Fibroblast of upper back skin (primary cell): ENCODE measurements at places on chromosomes 4 and X.

GRCh38 chr4:121338518-121338917, 42.3 kb downstream of the QRFPR start:
- no peak for DNase-seq

DNA sequence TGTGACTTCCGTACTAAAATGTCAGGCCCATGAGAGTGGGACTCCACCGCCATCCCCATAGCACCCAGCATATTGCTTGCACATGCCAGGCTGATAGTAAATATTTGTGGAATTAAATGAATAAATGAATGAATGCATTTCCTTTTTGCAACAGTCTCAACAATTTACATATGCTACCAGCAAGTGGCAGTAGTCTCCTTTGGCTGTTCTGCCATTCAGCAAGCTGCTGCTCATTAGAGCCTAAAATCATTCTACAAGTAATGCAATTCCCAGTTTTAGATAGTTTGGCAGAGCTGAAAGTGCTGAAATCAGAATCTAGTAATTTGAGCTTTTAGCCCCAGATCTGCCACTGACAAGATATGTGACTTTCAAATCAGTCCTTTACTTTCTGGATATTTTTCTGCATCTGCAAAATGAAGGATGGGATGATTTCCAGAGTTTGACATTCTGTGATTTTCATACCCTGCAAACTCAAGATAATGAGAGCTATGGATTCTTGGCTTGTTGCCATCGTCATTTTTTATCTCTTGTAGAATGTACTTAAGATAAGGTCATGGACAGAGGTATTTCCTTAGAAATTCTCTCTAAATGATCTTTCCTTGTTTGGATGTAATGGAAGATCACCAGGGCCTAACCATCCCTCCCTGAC, 35.7 kb upstream of the INTS6L start:
- DNase-seq, result peak; percentile 48

GRCh38 chr4:70544279-70544868, 26.0 kb downstream of the AMTN start:
- DNase-seq, result peak; percentile 1

DNA sequence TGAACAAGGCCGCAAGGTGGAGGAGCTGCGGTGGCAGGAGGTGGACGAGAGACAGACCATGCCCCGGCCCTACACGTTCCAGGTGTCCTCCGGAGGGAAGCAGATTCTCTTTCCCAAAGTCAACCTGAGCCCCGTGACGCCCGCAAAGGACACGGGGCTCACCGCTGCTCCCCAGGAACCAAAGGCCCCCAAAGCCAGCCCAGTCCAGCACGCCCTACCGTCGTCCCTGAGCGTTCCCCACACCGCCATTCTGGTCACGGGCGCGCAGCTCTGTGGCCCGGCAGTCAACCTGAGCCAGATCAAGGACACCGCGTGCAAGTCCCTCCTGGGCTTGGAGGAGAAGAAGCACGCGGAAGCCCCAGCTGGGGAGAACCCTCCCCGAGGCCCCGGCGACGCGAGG, 72.2 kb downstream of the AASDH start:
- no peak for DNase-seq
